ENCODE measurements at places on chromosomes 12 and 14.

DNA sequence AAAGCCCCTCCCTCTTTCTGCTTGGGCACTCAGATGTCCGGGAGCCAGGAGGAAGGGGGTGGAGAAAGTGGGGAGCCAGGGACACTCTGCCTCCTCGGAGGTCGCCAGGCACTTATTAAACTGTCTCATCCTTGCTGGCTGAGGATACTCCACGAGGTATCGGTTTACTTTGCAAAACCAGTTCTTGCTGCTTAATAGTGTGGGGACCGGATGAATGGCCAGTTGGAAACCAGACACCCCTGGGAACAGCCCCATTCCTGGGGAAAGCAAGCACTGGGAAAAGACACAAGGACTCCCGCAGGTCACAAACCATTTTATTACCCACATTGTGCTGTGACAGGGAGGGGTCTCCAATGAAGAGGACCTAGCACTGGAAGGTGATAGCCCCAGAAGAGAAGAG lies 34.2 kb downstream of the CCDC88C start:
- DNase-seq: no peak

GRCh38 chr14:50887476-50887875 lies 15.6 kb downstream of the ABHD12B start:
- no peak for DNase-seq

DNA sequence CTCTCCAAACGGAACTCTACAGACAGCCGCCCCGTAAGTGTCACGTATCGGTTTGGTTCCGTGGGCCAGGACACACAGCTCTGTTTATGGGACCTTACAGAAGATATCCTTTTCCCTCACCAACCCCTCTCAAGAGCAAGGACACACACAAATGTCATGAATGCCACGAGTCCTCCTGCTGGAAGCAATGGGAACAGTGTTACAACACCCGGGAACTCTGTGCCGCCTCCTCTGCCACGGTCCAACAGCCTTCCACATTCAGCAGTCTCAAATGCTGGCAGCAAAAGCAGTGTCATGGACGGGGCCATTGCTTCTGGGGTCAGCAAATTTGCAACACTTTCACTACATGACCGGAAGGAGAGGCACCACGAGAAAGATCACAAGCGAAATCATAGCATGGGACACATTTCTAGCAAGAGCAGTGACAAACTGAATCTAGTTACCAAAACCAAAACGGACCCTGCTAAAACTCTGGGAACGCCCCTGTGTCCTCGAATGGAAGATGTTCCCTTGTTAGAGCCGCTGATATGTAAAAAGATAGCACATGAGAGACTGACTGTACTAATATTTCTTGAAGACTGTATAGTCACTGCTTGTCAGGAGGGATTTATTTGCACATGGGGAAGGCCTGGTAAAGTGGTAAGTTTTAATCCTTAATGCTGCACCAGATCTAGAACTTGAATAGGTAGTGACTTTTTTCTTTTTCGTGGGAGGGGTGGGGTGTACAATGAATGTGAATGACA lies 69.7 kb downstream of the WDR20 start:
- no peak for DNase-seq

DNA sequence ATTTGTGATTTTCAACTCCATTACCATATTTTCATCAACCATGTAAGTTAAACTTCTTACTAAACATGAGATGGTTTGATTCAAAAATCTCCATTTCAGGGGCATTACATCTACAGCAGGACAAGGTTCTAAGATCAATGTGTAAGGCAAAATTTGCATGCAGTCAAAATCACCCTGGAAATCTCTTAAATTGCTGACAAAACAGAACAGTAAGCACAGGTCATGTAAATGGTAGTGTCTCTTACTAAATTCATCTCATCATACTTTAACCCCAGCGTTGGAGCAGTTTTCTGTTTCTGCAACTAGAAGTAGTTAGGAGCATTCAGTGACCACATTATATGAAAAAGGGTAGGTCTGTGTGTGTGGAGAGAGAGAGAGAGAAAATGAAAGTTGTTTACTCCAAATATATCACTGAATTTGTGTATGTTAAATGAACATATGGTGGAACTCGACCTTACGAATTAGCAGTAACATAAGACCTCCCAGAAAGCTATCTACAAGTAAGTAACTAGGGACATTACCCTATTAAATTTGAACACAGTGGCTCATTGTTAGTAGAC lies 227.5 kb downstream of the SSPN start:
- no peak for DNase-seq

GRCh38 chr14:67514650-67515385 lies 18.3 kb upstream of the PLEKHH1 start:
- DNase-seq: no peak

DNA sequence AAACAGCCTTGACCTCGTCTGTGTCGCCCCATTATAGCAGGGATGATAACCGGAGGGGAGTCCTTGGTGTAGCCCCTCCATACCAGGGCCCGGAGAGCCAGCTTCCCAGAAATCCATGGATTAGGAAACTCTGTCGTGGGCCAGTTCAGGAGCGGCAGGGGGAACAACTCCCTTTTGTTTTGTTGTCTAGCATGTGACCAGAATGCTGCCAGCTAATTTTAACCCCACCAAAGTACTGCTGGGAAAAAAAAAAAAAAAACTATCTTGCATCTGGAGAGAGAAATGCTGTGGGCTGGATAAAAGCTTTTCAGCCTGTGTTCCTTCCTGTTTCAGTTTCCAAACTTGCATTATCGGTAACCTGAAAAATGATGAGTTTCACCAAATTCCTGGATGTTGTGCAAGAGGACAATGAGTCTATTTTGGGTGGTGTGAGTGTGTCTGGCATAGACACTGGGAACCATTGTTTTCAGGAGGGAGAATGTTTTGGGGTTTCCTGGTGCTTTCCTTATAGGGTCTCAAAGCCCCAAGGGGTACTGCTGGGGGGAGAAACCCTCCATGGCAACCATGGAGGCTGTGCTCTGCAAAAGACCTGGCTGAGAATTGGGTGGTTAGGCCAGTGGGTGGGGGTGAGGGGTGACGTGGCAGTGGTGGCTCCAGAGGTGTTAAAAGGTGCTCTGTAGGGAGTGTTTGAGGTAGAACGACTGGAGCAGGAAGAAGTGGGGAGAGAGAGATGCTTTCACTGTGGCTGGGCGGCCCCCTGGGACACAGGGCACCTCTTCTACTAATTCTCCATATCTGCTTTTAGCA lies 14.9 kb upstream of the IRF2BPL start:
- peak; percentile 54 for DNase-seq

DNA sequence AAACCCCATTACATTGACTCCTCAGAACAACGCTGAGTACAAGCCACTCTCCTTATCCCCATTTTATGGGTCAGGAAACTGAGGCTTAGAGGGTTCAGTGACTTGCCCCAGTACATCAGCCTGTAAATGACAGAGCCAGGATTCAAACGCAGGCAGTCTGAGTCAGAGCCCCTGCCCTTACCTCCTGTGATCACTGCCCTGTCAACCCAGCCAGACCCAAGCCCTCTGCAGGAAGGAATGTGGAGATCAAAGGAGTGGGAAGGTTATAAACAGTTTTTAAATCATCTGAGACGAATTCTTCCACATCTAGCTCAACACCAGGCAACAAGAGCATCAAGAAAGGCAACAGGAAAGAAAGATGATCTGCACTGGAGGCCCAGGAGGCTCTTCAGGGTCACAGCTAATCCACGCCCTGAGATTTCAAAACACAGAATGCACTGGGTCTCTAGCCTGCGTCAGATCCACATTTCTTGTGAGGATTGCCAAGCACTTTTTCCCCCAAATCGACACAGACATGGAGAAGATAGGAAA lies 38.5 kb downstream of the SPTB start:
- no peak for DNase-seq

DNA sequence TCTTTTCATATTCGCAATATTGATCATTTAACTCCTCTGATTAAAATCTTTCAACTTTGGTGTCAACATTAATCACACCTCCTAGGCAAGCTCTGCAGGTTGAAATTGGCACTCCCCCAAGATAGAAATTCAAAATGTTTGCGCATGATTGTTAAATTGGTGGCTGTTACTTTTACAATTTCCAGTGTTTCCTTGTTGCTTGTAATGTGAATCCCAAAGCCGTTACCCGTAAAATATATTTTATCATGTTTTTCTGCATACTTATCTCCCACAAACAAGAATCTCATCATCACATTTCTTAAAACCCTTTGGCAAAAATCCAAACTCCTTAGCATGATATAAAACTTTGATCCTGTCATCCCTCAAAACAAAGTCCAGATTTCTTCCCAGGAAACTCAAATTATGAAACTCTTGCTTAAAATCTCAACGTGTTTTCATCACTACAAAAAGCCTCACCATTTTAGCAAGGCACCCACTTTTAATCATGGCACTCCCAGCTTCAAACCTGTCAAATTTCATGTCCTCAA lies 14.7 kb downstream of the RTL1 start:
- DNase-seq: no peak

GRCh38 chr14:84253326-84253725 lies 1276.6 kb upstream of the FLRT2 start:
- DNase-seq: no peak

GRCh38 chr12:98799146-98799810 lies 154.2 kb downstream of the APAF1 start:
- no peak for DNase-seq

DNA sequence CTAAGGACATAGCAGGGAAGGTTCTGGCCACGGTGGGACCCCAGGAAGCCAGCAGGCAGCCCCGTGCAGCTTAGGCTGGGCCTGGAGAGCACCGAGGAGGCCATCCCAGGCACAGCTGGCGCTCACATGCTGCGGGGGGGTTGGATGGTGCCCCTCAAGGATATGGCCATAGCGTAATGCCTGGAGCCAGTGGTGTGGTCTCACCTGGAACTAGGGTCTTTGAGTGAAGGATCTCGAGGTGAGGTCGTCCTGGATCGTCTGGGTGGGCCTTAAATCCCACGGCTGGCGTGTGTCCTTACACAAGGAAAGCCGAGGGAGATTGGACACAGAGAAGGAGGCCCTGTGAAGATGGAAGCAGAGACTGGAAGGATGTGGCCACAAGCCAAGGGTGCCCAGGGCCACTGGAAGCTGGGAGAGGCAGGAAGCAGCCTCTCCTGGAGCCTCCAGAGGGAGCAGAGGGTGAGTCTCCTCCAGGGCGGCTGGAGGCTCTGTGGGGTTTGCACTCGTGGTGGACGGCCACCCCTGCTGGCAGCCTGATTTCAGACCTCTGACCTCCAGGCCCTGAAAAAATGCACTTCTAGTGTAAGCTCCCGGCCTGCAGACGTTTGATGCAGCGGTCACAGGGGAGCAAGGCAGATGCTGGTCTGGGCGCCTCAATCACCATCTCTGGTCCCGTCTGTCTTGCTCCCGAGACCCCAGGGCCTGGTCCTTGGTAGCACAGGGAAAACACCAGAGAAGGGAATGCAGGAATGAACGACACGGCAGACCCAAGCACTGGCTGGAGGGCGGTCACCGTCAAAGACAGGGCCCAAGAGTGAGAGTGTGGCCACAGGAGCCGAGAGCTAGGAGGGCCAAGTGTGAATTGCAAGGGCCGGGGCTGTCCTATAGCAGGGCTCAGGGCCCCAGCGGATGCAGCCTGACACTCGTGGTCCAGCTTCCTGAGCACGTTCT lies 218.6 kb downstream of the KIF26A start:
- DNase-seq: no peak

DNA sequence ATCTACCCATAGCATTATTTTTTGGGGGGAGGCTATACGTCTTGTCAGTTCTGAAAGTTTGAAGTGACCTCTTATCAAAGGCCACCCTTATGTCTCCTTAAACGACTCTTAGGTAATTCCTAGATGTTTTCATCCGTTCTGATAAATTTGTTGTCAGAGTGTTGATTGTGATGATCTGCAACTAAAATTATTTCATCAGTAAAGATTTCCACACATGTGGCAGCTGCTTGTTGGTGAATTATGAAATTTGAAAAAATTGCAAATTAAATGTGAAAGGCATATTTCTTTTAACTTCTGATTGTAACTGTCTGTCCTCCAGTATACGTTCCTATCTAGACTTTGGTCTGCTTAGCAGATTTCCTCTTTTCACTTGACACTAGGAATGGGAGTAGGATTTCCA lies 1.4 kb downstream of the ADIPOR2 start:
- no peak for DNase-seq

DNA sequence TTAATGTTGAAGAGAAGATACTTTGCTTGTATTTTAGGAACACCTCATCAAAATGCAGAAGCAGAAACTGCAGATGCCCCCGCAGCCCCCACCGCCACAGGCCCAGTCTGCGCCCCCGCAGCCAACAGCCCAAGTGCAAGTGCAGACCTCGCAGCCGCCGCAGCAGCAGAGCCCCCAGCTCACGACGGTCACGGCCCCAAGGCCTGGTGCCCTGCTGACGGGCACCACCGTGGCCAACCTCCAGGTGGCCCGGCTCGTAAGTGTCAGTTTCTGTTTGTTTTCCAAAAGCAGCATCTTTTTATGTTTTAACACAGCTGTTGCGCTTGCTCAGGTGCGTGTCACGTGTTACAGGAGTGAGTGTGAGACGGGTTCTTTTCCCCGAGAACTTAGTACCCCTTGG lies 79.5 kb downstream of the DDX51 start:
- DNase-seq: no peak

- DNase-seq: no peak
Measured at GRCh38 chr12:51202718-51203117, 15.1 kb downstream of the POU6F1 start.

DNA sequence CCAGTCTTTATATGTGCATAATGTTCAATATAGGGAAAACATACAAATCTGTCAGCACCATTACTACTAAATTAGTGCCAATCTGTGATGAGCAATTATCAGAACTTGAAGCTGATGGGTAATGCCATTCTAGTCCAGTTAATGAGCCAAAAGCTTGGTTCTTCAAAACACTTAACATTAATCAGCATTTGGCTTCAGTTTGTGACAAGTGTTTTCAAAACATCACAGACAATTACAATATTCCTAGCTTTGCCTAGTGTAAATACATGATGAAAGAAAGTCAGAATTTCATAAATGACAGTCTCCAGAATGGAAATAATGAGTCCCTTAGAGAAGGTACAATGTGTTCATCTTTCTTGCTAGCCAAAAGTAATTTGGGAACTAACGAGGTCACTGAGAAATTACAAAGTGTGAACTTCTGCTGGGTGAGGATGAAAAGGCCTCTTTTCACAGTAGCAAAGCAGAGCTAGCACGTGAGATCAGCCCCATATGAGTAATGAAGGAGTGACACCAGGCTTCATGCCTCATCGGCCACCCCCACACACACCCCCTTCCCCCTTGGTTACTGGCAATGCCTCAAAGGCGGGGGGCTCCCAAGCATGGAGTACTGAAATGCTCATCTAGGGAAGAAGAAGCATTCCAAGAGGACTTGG lies 180.6 kb upstream of the EEA1 start:
- DNase-seq: peak; percentile 44

- no peak for DNase-seq
Measured at GRCh38 chr14:35878272-35879150, 52.4 kb downstream of the BRMS1L start.

DNA sequence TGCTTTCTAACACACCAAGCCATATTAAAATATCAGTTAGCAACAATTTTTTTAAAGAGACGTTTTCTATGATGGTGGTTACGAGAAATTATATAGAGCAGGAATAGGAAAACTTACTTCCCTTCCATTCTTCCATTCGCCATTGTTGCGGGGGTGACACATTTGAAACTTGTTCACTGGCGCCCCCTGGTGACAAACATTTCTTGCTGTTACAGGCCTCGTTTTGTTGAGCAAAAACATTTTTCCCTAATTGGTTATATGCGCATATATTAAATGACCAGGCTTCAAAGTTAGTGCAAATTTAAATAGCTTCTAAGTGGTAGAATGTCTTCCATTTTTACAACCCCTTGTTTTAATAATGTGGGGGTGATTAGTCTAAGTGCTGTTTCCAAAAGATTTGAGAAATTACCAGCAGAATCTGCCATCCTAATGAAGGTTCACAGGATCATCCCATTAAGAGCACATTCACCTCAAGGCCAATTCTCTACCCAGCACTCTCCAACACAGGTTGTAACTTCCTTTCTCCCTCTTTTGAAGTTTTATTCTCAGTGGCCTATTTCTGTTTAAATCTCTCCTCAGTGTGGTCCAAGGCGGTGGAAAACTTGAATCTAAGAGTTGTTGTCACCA lies 1124.7 kb downstream of the FLRT2 start:
- DNase-seq: peak; percentile 6

Measured in stimulated activated CD8-positive, alpha-beta memory T cell treated with anti-CD3 and anti-CD28 coated beads, Interleukin-15, amount 100 ng/mL, for 48 hours (primary cell).